Smooth muscle cell of the brain vasculature (primary cell): ENCODE measurements at places on chromosomes 6 and 20.

GRCh38 chr6:3538536-3538935, 81.7 kb upstream of the SLC22A23 start:
- no peak for DNase-seq

DNA sequence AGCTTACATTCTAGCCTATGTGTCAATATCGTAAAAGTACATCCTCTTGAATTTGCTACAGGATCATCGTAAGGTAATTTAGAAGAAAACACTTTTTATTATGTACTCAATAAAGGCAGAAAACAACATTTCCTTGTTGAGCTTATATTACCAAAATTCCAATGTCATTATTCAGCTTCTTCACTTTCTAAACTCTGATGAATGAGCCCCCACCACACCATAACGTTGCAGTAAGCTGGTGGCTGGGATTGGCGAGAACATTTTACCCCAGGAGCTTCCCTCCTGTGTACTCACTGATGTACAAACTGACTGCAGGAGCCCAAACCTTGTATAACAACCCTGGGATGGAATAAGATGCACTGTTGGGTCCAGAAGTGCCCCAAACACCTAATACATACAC, 238.1 kb upstream of the MARCKS start:
- DNase-seq, result no peak

DNA sequence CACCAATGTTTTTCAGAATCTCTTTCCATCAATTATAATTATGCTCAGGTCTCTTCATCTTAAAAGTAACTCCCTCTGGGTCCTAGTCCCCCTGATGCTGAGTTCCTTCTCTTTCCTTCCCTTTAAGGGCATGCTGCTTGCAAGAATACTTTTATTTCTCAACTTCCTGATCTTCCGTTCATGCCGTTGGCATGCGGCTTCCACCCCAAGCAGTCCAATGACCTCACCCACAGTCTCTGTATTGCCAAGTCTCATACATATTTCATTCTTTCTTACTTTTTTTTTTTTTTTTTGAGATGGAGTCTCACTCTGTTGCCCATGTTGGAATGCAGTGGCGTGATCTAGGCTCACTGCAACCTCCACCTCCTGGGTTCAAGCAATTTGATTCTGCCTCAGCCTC, 83.5 kb downstream of the NDUFAF5 start:
- no peak for DNase-seq

DNA sequence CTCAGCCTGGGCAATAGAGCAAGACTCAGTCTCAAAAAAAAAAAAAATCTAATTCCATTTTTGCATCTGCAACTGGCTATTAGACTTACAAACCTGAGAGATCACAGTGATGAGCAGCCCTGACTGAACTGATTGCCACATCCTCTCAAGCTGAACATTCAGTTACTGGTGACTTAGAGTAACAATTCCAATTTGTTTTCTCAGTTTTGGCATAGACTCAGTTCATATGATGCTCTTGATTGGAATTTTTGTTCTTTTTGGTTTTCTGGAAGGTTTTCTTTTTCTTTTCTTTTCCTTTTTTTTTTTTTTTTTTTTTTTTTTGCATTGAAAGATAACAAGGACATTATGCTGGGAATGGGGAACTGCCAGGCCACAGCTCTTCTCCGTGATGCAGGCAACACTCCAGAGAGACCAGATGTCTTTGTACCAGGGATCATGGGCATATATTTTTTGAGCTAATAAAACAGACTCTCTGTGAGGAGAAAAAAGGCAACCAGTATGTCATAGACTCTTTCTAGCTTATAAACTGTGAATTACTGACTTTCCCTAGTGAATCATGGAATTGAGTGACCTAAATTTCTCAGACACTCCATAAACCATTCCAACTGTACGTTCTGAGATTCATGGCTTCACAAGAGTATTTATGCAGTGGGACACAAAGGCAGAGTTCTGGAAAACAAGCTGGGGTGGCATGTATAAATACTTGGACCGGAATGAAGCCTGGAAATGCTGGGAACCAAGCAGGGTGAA, 86.0 kb upstream of the SLC2A12 start:
- DNase-seq, result no peak

GRCh38 chr6:39062014-39062740, 13.6 kb downstream of the GLP1R start:
- no peak for DNase-seq

DNA sequence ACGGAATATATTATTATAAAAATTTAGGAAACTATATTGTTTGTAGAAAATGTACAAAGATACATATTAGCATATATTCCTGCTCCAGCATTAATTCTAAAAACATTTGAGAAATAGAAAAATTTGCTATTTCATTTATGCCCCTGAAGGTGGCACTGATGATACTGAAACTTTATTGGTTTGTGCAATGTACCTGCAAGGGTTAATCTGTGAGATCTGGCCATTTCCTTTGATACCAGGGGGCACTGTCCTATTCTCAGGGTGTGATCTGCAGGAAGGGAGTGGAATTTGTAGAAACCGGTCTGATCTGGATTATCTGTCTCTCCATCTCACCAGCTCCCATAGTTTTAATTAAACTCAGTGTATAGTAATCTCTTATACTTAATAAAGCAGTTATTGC, 625.1 kb upstream of the IMPG1 start:
- no peak for DNase-seq

GRCh38 chr6:121691126-121691551, 255.7 kb downstream of the GJA1 start:
- DNase-seq, result no peak

DNA sequence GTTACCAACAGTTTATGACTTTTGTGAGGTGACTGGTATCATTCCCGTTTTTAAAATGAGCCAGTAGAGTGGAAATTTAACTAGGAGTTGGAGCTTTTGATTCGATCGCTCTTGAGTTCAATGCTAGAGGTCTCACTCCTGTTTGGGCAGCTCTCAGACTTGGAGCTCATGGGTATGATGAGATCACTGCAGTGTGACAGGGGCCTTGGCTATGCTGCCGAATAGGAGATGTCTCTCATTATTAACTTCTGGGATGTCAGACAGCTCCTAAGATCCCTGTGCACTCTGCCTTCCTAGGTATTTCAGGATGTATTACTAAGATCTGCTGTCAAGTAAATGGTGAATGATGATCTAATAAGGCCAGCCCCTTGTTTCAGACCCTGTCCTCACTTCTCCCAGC, 20.4 kb downstream of the AKAP12 start:
- DNase-seq, result no peak

- no peak for DNase-seq
These were observed 250.4 kb upstream of the KCNQ5 start for GRCh38 chr6:72371473-72371872.
